ENCODE measurements at places on chromosomes 7 and 10. TPM values are rescaled to one million over a fixed set of nuclear protein-coding genes. Genes with fewer than 3 reads are reported as not detected.
A peak's percentile ranks its signal among the peaks of the same experiment; 100 is the strongest.

The ADARB2 gene
- 0.80 TPM for total RNA-seq

DNA sequence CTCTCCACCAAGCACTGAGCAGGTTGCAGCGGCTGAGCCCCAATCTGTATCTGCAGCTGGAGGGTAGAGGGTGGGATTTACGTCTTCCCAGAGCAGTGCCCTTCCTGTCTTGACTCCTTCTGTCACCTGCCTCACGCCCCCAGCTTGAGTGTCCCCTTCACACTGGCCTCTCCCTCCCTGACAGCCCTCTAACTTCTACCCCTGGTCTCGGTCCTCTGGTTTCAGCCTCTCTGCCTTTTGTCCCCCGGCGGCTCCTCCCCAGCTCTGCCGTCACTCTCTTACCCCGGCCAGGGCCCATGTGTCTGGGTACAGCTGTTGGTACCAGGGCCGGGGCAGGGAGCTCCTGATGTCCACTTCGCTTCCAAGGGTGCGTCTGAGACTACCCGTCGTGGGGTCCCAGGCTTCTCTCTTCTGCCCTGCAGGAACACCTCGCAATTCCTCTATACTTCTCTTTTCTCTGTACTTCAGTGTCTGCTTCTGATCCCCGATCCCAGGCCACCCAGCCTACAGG, 654 bp downstream of the MUC3A start:
- no peak for DNase-seq

The SLC39A12 gene
- 0.41 TPM for total RNA-seq

- DNase-seq = no peak
These were observed 56.5 kb upstream of the ORC5 start for GRCh38 chr7:104264285-104264684.

DNA sequence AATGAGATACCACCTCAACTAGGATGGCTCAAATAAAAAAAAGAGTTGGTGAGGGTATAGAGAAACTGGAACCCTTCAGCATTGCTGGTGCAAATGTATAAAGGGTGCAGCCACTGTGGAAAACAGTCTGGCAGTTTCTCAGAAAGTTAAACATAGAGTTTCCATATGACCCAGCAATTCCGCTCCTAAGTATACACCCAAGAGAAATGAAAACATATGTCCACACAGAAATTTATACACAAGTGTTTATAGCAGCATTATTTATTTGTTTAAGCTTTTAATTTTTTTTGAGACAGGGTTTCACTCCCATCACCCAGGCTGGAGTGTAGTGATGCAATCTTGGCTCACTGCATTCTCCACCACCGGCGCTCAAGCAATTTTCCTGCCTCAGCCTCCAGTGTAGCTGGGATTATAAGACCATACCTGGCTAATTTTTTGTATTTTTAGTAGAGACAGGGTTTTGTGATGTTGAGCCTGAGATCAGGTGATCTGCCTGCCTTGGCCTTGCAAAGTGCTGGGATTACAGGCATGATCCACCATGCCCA, 118.2 kb upstream of the KIF5B start:
- no peak for DNase-seq

DNA sequence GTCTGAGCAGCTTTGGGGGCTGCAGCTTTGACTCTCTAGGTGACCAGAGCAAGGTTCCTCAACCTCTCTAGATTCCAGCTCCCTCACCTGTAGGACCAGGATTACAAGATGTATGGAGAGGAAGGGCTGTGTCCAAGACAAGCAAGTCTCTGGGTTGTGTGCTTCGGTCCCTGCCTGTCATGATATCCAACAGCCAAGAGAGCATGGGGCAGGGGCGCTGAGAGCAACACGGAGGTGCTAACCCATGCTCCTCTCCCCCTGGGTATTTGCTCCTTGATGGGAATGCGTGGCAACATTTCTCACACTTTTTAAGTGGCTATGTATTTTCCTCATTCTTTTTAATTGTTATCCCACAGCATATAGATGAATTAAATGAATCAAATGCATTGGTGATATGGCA, 10.3 kb downstream of the CDHR1 start:
- no peak for DNase-seq

- no peak for DNase-seq
These were observed 102.4 kb downstream of the CFTR start for GRCh38 chr7:117582219-117582704.

The TMEM248 gene
- 103 TPM for total RNA-seq

The ANKRD61 gene
- not detected for total RNA-seq

GRCh38 chr7:2198206-2198605, 34.5 kb downstream of the MAD1L1 start:
- DNase-seq = peak; percentile 87

DNA sequence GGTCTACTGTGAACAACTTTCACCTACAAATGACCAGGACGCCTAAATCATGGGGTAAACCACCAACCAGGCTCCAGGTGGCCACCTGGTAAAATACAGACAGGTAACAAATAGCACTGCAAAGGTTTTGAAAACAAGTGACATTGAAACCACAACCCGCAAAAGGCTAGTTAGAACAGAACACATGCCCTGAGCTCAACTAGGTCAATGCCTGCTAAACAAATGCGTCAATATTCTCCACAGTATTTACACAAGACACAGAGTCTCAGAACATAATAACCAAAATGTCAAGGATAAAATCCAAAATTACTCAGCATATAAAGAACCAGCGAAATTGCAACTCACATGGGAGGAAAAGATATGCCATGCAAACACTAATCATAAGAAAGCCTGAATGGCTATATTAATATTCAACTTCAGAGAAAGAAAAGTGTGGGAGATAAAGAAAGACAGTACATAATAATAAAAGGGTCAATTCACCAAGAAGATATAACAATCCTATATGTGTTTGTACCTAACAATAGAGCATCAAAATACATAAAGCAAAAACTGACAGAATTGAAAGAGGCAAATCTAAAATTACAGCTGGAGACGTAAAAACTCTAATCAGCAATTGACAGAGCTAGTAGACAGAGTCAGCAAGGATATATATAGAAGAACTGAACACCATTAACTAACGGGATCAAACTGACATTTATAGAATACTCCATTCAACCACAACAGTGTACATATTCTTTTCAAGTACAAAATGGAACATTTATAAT, 47.6 kb downstream of the SMURF1 start:
- no peak for DNase-seq

- no peak for DNase-seq
These were observed 69.0 kb downstream of the CREB5 start for GRCh38 chr7:28481091-28481926.

DNA sequence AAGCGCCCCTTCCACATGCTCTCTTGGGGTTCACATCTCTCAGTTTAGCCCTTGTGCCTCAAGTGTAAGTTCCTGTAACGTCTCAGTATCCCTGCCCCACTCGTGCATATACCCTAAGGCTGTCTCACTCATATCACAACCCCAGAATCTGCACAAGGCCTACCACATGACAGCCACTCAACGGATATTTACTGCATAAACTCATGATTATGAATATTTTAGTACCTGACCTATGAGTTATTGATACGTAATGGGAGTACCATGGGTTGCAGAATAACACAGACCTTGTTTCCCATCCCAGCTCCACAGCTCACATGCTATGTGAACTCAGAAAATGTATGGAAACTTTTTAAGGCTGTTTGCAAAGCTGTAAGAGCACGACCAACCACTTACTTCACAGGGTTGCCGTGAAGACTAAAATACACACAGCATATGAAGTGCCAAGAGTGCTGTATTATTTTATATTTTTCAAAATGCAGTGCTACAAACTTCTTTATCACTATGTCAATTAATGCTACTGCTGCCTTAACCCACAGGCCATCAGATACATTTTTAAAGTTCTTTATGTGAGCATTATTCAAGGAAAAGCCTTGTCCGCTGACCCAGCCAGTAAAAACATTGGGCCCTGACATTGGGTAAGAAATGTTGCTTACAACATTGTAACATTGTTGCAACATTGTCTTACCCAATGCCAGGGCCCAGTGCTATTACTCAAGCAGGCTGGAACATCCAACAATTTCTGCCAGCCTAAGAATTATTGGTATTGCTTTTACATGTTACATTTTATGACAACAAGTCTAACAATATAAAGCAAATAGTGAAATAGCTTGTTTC, 97.2 kb downstream of the JAZF1 start:
- no peak for DNase-seq

DNA sequence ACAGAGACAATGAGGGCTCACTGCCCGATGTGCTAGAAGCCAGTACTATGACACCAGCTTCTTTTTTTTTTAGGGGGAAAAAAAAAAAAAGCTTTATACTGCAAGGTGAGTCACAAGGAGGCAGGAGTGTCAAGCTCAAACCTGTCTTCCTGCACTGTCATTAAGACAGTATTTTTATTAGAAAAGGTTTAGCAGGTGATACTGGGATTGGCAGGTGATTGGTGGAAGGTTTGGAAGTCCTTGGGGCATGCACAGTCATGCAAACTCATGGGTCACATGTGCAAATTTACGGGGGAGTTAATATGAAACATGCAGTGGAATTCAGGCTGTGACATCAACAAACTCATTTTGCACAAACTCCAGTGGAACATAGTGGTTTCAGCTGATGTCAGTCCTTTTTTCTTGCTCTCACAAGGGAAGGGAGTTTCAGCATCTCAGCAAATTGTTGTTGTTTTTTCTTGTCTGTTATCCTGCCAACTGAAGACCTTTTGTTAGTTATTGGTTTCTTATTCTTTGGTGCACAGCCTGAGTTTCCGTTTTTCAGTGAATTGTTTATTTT, 530.6 kb downstream of the ANKRD7 start:
- no peak for DNase-seq

- no peak for DNase-seq
These were observed 64.9 kb downstream of the CUL1 start for GRCh38 chr7:148763622-148764021.

DNA sequence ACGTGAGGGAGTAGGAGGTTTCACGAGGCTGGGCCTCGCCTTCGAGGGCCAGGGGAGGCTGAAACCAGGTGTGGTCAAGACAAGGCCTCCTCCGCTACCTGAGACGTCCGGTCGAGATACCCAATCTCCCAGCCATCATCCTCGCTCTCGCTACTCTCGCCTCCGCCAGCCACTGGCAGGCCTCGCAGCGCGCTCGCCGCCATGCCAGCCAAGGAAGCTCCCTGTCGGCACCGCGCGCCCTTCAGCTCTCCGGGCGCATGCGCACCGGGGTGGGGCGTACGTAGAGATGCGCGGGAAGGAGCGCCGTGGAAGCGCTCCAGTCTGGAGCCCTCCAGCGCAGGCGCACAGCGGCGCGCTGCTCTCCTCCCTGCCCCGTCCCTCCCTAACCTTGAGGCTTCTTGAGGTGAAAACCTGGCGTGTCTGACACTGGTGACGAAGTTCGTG, at the start of gene ASZ1:
Gene ASZ1 (minus strand): TSS at position 236 of the 444 bp plus-strand sequence. CDS start 33 bp downstream, at position 203.
- peak; percentile 45 for DNase-seq

DNA sequence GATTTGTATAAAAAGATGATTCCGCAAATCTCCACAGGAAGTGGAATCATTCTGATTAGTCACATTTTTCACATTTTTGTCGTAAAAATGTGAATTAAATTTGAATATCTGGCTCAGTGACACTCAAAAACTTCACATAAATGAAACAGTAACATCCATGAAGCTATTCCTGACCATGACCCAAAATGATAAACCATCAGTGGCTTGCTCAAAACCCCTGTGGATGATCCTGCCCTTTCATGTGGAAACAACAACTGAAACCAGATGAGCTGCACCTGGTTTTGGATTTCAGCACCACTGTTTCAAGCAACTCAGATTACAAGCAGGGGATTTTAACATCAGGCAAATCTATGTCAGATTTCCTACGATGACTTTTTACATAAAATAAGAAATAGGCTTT, 80.3 kb downstream of the AMPH start:
- DNase-seq = no peak

GRCh38 chr10:11017570-11018431, at the start of gene CELF2:
CELF2 (plus strand) TSS chr10:11017872; CDS start chr10:11018090, 218 bp downstream.
- DNase-seq = peak; percentile 85

GRCh38 chr7:123836656-123837055, 8.3 kb upstream of the HYAL4 start:
- DNase-seq = no peak

DNA sequence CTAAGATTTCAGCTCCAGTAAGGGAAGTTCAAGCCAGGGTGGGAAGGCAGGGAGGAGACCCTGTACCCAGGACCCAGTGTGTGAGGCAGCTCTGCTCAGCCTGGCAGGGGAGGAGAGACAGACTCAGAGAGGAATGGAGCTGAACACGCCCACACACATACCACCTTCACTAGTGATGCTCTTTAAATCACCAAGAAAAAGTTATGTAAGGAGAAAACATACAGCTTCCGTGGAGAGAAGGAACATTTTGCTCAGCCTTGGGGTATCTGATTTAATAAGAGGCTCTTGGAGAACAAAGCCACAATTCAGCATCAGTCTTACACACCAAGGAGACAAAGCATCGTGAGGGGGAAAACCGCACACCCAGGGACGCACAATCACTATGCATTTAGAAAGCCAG, 62.9 kb downstream of the PRKAG2 start:
- DNase-seq = peak; percentile 20

- DNase-seq = peak; percentile 69
These were observed 77.1 kb downstream of the ITGB8 start for GRCh38 chr7:20407585-20408466.

GRCh38 chr10:115056186-115056585, 37.0 kb upstream of the ATRNL1 start:
- DNase-seq = no peak

DNA sequence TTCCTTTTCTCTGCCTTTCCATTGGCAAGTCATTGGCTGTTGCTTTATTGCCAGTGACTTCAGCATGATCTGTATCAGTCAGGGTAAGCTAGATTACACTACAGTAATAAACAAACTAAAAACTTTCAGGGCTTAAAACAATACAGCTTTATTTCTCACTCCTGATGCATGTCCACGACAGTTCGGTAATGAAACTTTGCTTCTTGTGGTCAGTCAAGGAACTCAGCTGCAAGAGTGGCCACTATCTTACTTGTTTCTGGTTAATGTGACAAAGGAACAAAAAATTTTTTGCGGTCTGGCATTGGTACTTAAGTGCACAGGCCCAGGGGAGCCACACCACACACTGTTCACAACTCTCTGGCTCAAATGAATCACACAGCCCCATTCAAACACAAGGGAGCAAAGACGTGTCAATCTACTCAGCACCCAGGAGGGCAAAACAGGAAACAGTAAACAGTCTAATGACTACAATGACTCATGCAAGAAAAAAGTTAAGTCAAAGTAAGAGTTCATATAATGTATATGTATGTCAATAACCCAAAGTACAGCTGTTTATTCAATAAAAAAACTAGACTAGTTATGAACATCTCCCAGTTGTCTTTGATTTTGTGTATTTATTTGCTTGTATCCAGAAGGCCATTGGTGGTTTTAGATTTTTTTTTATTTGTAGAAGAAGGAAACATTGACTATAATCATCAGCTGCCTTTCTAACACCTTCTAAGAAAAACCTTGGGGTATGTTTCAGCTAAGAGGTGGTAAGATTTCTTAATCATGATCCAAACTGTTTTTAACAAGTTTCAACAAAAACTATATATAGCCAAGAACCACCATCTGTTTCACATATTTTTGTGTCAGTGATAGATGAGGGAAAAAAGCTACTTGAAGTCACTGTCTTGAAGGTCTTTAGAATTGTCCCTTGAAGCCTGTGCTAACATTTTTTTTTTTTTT, 134.4 kb upstream of the FAM3C start:
- DNase-seq = no peak

- no peak for DNase-seq
These were observed 87.5 kb downstream of the ADK start for GRCh38 chr10:74238516-74238915.

The CDCA7L gene
- 33.9 TPM for total RNA-seq

The SLC18A2 gene
- total RNA-seq = 6.3 TPM

The LRRC17 gene
- total RNA-seq = 1.5 TPM

GRCh38 chr10:76882245-76882644, 755.4 kb downstream of the KCNMA1 start:
- DNase-seq = peak; percentile 47

The CTAGE8 gene
- total RNA-seq = 4.2 TPM

All from lower lobe of right lung (tissue), 2 donors.